ENCODE measurements at places on chromosomes 2 and 18. TPM values are rescaled to one million over a fixed set of nuclear protein-coding genes. Genes with fewer than 3 reads are reported as not detected.

DNA sequence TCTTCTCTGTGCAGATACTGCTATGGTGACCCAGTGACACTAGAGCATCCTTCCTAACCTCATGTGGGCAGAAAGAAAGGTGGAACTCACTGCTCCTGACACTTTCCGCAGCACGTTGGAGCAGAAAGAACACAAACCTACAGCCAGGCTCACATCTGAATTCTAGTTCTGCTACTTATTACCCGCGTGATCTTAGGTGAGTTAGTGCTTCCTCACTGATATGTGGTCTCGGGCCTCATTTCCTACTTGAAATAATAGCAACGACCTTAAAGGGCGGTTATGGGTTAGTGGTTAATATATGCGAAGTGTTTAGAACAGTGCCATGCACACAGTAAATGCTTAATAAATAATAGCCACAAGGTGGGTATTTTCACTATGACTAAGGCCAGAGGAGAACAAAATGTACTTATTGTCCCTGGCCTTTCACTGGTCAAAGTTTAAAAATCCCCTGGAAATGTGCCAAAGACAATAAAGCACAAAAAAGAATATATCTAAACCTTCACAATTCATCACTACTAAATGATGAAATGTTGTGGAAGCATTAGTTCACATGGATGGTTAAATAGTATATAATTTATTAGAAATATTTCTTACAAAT lies 66.6 kb downstream of the MYOM1 start:
- no peak for DNase-seq

GRCh38 chr2:88190808-88191721 lies 20.9 kb downstream of the THNSL2 start:
- DNase-seq: no peak

GRCh38 chr2:20130821-20131645 lies 79.6 kb upstream of the LAPTM4A start:
- no peak for DNase-seq

GRCh38 chr18:78519394-78520062 lies 460.1 kb upstream of the SALL3 start:
- DNase-seq: no peak

GRCh38 chr2:97714950-97715652 lies 1.7 kb downstream of the ZAP70 start:
- DNase-seq: no peak

- no peak for DNase-seq
These were observed 11.2 kb upstream of the NFE2L2 start for GRCh38 chr2:177275743-177276055.

- DNase-seq: no peak
These were observed 64.9 kb upstream of the CAPN13 start for GRCh38 chr2:30871980-30872789.

DNA sequence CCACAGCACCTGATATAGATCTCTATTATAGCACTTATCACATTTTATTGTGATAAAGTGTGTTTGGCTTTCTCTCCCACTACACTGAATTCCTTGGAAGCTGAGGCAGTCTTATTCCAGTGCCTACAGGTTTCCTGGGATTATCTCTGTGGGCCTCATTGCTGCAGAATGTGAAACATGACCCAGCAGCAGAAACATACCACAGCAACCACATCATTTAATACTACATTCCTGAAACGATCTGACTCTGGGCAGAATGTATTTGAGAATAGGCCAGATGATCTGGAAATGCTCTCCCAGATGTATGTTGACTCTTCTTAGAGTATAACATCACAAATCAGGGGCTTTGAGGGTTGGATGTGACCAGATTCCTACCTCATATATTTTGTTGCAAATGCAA lies 323.5 kb upstream of the TANK start:
- no peak for DNase-seq

DNA sequence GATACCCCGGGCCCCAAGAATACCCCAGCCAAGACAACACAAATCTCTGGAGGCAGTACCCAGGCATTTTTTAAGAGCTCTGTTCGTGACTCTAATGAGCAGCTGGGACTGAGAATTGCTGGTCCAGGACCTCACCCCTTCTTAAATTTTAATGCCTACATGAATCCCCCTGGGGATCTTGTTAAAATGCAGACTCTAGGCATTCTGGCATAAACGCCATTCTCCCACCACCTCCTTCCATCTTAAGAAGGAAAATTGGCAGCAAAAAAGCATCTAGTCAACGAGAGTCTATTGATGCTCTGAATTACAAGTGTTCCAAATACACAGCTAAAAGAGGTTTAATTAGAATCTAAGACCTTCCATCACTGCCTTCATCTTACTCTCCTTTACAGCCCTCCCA lies 5.0 kb downstream of the CHST10 start:
- no peak for DNase-seq

DNA sequence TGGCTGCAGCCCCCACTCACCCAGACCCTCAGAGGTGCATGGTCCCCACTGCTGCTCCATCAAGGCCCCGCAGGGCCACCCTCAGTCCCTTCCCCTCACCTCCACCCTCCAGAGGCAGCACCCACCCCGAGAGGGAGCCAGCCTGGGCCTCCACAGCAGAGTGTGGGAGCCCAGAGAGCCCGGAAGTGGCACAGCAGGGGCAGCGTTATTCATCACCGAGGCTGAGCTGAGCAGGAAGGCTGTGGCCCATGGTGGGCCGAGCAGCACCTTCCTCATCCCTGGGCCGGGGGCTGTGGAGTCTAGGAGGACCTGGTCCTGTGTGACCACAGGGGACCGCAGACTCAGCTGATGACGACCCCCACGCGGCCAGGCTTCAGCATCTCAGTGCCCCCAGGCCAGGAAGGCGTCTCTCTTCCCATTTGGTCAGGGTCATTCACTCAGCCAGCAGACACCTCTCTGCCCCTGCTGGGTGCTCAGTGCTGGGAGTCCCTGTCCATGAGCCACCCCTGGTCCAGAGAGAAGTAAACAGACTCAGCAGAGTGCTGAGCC lies 258.1 kb downstream of the ATAD2B start:
- DNase-seq: no peak

- peak; percentile 79 for DNase-seq
These were observed 3.4 kb upstream of the DUSP2 start for GRCh38 chr2:96148410-96149217.

GRCh38 chr18:62412231-62412979 lies 87.3 kb downstream of the TNFRSF11A start:
- DNase-seq: no peak

- no peak for DNase-seq
These were observed 79.2 kb upstream of the IL1R2 start for GRCh38 chr2:101912545-101912944.

DNA sequence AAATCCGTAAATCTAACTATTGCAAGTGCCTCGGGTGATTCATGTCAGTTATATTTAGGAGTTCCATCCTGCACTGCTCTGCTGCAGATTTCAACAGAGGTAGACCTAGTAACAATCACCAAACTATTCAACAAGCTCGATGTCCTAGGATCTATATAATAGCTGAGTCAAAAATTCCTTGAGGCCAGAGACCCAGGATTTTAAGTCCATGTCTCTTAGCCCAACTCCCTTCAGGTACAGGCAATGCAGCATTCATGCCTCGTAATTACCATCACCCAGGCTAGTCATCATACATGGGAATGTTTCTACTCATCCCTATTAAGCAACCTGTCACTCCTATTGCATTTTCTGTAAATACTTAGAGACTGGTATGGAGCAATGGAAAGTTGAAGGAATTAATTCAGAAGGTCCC lies 729 bp downstream of the TM4SF20 start:
- DNase-seq: no peak

DNA sequence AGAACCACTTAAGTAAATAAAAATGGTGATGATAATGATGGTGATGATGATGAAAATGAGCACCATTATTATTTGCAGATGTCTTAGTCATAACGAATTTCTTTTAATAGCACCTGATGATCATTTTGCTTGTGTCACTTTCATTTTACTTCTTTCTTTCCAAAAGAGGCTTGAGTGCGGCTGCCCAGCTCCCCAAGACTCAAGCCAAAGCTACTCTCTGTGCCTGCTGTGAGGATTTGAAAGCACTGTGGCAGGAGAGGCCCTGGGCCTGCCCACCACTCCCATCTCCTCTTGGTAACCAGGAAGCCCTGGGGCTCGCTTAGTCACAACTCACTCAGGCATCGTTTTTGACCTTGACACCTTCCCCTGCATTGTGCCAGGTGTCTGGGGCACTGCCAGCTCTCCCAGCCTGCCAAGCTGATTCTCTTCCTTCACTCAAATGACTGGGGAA lies 41.2 kb downstream of the RPL37A start:
- DNase-seq: no peak

DNA sequence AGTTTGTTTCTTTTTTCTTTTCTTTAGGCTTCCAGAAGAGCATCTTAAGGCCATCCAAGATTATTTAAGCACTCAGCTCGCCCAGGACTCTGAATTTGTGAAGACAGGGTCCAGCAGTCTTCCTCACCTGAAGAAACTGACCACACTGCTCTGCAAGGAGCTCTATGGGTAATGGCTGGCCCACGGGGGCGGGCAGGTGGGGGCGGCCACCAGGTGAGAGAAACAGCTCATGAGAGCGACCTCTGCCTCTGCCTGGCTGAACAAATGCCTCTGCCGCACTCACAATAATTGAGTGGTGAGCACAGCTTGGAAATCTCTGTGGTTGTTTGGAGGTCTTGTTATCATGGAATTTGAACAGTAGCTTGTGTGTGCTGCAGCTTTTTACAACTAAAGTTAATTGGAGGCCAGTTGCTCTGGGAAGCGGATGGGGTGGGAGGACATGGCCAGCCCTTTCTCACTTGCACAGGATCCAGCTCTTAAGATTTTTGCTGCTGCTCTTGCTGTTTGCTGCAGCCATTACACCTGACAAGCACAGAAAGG lies 70.4 kb downstream of the INPP5D start:
- DNase-seq: no peak

GRCh38 chr2:182649316-182649715 lies 66.7 kb upstream of the DNAJC10 start:
- DNase-seq: no peak

DNA sequence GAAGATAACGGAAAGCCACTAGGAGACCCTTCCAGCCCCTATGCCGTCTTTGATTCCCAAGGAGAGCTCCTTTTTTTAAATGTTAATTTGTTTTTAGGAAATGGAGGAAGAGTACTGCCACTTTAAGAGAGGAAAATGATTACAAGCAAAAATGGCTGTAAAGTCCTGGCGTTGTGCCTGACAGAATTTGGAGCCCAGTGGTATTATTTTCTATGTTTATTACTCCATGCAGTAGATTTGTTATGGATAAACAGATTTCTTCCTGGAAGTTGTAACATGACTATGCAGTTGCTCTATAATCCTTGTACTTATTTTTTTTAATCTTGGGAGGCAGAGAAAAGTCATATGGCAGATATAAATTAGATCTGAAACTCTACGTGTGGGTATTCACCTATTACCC lies 141.3 kb downstream of the GBX2 start:
- DNase-seq: peak; percentile 21

GRCh38 chr2:67438337-67438736 lies 41.2 kb downstream of the ETAA1 start:
- DNase-seq: no peak

DNA sequence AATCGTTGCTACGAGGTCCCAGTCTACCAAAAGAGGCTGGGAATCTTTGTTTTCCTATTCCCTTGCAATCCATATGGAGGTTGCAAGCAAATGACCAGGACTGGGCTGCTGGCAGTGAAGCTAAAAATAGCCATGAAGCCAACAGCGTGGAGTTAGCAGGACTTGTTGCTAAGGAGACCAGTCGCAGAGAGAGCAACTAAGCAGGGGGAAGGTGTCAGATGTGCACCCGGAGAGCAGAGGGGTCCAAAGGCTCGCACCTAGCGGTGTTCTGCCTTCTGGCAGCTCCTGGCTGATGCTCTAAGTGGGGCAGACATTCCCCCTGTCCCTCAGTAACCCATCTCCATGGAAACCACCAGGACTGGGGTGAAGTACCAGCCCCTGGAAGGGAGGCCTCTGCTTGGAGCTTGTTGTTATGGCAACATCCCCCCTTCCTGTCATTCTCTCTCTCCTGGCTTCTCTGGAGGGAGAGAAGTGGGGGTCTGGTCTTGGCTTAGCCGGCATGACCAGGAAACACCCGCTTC lies 84.6 kb downstream of the DNMT3A start:
- DNase-seq: peak; percentile 14

DNA sequence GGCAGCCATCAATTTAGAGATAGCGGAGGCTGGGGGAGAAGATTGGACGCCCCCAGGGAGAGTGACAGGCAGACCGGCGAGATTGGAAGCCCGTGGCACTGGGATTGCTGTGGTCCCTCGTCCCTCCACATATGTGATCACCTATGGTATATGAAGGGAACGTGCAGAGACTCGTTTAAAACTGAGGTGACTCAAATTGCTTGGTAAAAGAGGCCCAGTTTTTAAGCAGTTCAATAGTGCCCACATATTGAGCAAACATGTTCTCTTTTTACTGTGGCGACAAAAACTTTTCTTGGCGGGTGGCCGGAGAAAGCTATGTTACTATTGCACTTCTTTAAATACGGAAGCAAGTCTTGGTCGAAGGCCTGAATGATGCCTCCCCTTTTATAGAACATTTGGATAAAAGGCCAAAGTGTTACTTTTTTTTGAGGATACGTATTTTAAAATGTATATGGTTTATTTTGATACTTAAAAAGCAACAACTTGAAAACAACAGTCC lies 9.1 kb downstream of the B3GNT2 start:
- DNase-seq: no peak

GRCh38 chr2:100940240-100940639 lies 61.8 kb upstream of the RPL31 start:
- no peak for DNase-seq

DNA sequence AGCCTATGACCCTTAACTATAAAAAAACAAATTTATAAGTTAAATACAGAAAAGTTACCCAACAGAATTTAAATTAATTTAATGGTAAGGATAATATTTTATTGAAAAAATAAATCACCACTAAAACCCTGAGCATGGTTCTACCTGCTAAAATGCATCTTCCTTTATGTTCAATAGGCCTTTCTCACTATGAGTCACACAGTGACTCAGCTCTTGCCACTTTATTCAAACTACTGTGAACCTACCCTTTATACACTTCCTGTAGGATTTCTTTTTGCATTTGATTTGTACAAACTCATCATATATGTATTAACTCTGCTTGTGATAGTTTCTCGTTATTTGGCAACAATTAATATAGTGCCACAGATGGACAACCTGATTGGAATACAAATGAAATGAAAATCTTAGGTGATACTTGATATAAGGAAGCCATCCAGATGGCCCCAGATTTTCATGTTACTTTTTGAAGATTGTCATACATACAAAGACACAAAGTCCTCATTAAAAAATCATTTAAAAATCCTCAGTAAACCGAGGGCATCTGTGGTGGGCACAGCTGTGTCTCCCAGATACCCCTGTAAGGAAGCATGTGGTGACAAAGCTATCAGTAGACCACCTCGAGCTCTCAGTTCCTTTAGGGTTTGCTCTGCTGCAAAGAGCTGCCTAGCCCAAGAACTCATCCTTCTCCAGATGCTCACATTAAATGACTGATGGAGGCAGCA lies 55.2 kb upstream of the COBLL1 start:
- no peak for DNase-seq

GRCh38 chr2:122816803-122817202 lies 1061.4 kb downstream of the TSN start:
- DNase-seq: no peak

WNT10A gene
- total RNA-seq: 1.9 TPM

ASB18 gene
- total RNA-seq: not detected

PLEKHH2 gene
- total RNA-seq: 53.6 TPM

E2F6 gene
- 16.0 TPM for total RNA-seq

IL37 gene
- total RNA-seq: not detected

SAG gene
- not detected for total RNA-seq

SGPP2 gene
- total RNA-seq: 3.5 TPM

LDLRAD4 gene
- total RNA-seq: 52.3 TPM

XDH gene
- 2.1 TPM for total RNA-seq

LIPG gene
- 5.0 TPM for total RNA-seq

PPP3R1 gene
- 75.2 TPM for total RNA-seq

HTR2B gene
- 3.0 TPM for total RNA-seq

SLC16A14 gene
- 13.7 TPM for total RNA-seq

TTN gene
- total RNA-seq: 153 TPM
